ENCODE measurements at places on chromosomes 12 and 14.

- DNase-seq = no peak
Measured at GRCh38 chr14:20746566-20746965, 879 bp downstream of the EDDM3A start.

GRCh38 chr12:42737398-42737797 is 147.9 kb upstream of the PRICKLE1 start:
- DNase-seq = no peak

DNA sequence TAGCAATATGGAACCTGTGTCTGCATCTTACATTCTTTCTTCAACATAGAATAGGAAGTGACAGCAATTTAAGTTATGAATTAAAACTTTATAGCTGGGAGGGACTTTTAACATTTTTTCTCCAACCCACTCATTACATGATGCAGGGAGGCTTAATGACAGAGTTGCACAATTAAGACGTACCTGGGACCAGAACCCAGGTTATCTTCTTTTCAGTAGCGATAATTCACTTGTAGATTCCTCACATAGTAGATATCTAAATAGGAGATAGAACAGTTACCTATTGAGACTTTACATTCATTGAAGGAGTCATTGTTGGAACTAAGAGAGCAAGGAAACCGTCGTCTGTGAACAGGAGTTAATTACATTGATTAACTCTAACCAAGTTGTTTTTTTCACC is 5.1 kb downstream of the SRGAP1 start:
- no peak for DNase-seq

- no peak for DNase-seq
Measured at GRCh38 chr14:65476273-65476941, 63.9 kb downstream of the FUT8 start.

DNA sequence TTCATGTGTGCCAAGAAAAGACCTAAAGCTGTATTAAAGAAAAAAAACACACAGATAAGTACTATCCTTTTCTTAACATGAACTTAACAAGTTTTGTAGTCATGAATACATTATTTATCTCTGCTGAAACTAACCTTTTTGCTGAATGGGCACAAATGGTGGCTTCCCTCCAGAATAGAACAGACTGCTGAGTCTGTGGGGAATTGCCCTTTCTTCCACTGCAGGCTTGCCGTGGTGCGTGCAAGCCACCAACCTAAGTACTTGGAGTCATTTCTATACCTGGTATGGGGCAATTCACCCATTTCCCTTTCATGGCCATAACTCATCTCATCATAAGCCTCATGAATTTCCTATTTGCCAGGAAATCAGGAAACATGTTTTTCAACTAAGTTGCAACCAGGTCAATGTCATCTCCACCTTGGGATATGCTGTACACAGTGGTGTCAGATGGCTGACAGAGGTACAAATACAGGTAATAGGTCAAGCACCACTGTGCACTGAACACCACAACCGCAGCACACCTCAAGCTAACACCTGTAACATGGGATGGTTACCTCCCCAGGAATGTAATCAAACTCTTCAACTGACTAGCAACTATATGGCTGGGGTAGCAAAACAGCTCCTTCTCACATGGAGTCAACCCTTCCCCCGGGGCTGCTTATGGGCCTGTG is 49.9 kb downstream of the CATSPERB start:
- no peak for DNase-seq

- no peak for DNase-seq
Measured at GRCh38 chr14:87430810-87431209, 562.2 kb downstream of the GALC start.

DNA sequence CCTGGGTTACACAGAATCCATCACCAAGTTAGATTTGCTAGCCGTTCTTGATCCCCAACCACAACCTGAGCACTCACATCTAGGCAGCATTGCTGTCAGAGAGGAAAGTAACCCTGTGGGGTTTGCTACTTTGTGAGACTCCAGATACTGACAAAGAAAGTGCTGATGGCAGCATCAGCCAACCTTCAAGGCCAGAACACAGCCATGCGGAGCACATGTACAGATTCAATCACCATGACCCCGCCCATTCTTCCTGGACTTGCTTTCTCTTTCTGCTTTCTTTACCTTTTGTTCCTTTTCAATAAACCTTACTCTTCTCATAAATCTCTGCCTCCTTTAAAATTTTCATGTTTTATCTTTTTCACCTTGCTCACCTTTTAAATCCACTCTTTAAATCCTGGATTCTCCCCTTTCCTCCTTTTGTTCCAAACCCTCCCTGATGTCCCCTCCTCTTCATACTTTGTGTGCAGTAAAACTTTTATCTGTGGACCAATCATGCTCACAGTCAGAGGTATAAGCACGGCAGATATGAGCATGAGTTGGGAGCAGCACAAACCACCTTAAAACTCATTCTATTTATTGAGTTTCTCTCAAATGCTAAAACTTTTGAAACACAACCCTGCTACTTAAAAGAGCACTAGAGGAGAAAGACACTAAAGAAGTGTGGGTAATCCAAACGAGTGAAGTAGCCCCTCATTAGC is 21.9 kb upstream of the CERS5 start:
- DNase-seq = peak; percentile 29

DNA sequence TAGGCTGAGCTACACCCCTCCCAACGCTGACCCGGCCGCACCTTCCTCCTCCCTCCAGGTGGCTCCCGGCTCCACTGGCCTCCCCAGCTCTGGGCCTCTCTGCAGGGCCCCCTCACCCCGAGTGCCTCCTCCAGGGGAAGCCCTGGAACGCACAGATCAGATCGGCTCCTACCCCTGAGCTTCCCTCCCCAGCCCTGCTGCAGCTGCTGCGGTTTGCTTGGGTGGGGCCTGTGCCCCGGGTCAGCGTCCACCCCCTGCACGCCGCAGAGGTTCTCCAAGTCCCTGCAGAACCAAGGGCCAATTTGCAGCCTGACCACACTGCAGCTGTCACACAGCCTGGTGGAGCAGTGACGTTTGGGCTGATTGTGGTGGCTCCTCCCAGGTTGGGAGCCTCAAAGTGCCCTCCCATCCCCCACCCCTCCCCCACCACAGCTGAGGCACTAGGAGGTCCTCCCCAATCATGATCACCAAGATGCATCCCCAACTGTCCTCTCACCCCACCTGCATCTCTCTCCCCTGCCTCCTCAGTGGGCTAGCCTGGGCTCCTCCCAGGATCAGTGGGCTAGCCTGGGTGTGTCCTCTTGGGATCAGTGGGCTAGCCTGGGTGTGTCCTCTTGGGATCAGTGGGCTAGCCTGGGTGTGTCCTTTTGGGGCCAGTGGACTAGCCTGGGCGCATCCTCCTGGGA is 12.8 kb upstream of the FBRSL1 start:
- no peak for DNase-seq

DNA sequence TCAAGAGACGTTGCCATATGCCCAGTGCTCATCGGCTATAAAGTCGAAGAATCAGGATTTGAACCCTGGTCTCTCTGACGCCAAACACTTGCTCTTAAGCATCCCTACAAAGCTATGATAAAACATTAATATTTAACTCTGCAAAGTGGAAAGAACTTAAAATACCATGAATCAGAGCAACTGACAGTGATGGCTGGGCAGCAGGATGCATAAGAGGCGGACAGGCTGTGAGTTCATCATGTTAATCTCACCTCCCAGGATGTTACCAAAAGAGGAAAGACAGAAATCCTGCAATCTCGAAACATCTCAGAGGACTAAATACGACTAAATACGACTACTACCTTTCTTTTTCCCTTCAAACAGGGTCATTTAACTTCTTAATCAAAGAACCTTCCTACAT is 5.8 kb downstream of the DICER1 start:
- no peak for DNase-seq

DNA sequence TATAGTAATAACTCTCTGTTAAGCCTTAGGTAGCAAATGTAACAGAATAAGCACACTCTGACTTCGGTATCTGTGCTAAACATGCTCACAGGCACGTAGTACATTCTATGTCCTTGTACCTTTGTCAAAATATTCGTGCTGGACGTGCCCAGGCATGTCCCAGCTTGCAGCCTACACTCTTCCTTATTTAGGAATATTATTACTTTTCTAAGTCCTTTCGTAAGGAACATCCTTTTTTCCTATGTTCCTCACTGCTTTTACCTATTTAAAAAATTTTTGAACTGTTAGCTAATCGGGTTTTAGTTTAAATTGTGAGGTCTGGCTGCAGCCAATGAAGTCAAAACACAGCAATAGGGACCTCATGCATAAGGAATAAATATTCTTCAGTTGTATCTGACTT is 24.1 kb upstream of the UBC start:
- DNase-seq = no peak

DNA sequence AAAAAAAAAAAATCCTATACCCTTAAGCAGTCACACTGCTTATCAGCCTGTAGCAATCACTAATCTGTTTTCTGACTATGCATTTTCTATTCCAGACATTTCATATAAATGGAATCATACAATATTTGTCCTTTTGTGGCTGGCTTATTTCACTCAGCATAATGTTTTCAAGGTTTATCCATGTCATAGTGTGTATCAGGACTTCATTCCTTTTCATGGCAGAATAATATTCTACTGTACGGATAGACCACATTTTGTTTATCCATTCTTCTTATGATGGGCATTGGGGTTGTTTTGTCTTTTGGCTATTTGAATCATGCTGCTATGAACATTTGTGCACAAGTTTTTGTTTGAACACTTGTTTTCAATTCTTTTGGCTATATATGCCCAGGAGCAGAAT is 8.6 kb upstream of the KSR2 start:
- no peak for DNase-seq

GRCh38 chr12:124921200-124922031 is 7.0 kb upstream of the UBC start:
- peak; percentile 65 for DNase-seq

DNA sequence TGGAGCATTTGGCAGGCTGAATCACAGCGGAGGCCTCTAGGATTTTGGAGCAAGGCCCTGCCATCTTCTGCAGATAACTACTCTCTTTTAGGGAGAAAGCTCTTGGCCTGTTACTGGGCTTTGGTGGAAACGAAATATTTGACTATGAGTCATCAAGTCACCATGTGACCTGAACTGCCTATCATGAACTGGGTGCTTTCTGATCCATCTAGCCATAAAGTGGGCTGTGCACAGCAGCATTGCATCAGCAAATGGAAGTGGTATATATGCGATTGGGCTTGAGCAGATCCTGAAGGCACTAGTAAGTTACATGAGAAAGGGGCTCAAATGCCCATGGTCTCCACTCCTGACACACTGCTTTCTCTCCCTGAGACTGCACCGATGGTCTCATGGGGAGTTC is 21.1 kb downstream of the GYS2 start:
- DNase-seq = no peak

DNA sequence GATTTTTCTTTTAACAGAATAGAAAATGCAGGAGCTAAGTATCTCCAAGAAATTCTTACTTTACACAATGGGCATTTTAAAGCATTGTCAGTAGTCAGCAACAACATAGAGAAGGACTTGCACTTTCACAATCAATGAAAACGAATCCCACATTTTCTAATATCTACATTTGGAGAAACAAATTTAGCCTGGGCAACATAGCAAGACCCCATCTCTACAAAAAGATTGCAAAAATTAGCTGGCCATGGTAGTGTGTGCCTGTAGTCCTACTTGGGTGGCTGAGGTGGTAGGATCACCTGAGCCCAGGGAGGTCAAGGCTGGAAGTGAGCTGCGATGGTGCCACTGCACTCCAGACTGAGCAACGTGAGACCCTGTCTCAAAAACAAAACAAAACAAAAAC is 30.6 kb upstream of the C2CD5 start:
- no peak for DNase-seq

DNA sequence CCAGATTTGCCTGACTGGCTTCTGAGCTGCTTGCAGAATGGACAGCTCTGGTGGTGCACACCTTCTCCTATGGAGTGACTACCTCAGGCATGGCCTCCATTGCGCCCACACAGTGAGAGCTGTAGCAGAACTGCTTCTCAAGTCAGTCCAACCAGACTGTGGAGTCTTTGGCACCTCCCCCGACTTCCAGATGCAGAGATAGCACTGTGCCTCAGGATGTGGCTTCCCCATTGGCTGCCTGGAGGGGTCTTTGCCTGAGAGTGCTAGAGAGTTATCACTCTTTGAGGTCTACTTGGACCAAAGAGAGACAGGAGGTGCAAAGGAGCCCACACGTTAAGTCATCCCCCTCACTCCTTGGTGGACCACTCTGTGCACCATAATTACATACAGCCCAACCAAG is 44.8 kb upstream of the FRS2 start:
- DNase-seq = no peak

DNA sequence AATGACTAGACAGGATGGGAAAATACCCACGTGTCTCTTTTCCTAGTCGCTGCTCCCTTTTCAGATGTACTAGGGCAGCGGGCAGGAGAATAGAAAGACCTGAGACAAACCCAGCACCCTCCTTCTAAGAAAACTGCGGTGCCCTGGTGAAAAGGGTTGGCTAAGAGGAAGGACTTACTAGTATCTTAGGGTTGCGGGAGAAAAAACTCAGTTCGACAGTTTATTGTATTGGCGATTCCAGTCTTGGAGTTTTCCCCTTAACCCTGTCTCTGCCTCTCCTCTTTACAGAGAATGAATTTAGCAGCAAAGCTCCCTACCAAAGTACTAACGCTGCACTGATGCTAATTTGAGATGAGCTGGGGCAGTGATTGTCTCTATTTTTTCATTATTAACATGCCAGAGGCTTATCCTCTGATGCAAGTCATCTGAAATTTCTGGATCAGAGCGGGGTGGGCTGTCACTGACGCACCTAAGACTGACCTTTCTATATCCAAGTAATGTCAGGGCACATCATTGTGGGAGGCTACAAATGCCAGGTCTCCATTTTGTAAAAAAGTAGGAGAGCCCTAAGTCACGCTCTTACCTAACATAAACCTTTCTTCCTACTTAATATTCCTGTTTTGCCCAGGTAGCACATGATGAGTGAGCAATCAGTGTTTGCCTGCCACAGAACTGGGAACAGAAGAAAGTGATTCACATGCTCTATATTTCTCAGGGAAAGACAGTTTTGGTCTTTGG is 916 bp upstream of the PAWR start:
- DNase-seq = no peak

GRCh38 chr14:28766469-28766955 is at the start of gene FOXG1:
Gene FOXG1 (plus strand): TSS chr14:28766787. CDS start chr14:28767280, 493 bp downstream.
- DNase-seq = no peak

- DNase-seq = no peak
Measured at GRCh38 chr12:117468016-117468415, 106.6 kb upstream of the NOS1 start.

GRCh38 chr14:74515891-74516412 is 22.4 kb downstream of the ISCA2 start:
- no peak for DNase-seq

- DNase-seq = no peak
Measured at GRCh38 chr12:82008251-82008650, 249.1 kb upstream of the PPFIA2 start.

- DNase-seq = no peak
Measured at GRCh38 chr14:71338153-71338552, 430.9 kb downstream of the PCNX1 start.

DNA sequence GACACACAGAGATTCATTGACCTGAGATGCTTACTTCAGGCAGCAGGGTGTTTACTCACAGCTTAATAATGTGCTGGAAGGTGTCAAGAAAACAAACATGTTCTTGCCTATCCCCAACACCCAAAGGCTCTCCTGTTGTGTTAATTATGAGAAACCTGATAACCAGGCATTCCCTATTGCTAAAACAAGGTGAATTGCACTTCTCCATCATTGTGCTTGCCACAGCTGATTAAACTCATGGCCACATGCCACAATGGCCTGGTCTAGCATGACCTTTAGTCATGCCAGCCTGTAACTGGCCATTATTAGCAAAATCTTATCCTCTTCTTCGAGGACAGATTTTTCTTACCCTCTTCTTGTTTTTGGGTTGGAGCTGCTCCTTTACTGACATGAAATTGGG is 21.4 kb downstream of the SMOC1 start:
- no peak for DNase-seq

GRCh38 chr14:30283822-30284446 is 275.0 kb upstream of the G2E3 start:
- DNase-seq = no peak
